Stimulated activated CD8-positive, alpha-beta memory T cell treated with anti-CD3 and anti-CD28 coated beads, Interleukin-7, amount 100 ng/mL, for 4 hours (primary cell): ENCODE measurements at places on chromosomes 5 and 9.

DNA sequence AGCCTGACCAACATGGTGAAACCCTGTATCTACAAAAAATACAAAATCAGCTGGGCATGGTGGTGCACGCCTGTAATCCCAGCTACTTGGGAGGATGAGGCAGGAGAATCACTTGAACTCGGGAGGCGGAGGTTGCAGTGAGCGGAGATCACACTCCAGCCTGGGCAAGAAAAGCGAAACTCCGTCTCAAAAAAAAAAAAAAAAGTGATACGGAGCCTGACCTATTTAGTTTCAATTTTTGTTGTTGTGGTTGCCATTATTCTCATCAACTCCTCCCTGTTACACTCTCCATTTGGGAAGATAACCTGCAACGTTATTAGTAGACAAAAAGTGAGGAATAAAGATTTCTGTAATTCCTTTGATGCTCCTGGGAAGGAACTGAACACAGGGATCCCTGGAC lies 1.3 kb downstream of the STOM start:
- DNase-seq = no peak

GRCh38 chr9:71719562-71719961 lies 48.8 kb downstream of the CEMIP2 start:
- DNase-seq = no peak

- DNase-seq = no peak
These were observed 26.2 kb downstream of the LHX3 start for GRCh38 chr9:136178773-136179075.

- no peak for DNase-seq
These were observed 114.2 kb upstream of the ADAMTS16 start for GRCh38 chr5:5025774-5026408.

DNA sequence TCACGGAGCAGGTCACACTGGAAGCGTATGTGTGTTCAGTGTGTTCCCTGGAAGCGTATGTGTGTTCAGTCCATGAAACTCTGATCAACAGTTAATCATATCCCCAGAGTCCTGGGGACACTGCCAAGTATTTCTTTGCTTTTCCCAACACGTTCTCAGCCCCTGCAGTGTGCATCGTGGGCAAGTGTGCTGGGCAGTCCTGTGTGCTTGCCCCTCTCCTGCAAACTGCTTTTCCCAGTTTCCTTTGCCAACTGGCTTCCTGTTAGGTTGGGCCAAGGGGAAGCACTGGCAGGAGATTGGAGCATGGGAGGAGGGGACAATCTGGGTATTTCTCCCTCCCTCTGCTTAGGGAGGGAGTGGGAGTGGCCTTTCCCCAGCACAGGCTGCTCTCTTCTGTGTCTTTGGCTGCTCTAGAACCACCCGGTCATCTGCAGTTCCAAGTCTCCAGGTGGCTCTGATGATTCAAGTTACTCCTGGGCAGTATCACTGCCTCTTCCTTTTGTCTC lies 36.8 kb upstream of the NEK6 start:
- no peak for DNase-seq

DNA sequence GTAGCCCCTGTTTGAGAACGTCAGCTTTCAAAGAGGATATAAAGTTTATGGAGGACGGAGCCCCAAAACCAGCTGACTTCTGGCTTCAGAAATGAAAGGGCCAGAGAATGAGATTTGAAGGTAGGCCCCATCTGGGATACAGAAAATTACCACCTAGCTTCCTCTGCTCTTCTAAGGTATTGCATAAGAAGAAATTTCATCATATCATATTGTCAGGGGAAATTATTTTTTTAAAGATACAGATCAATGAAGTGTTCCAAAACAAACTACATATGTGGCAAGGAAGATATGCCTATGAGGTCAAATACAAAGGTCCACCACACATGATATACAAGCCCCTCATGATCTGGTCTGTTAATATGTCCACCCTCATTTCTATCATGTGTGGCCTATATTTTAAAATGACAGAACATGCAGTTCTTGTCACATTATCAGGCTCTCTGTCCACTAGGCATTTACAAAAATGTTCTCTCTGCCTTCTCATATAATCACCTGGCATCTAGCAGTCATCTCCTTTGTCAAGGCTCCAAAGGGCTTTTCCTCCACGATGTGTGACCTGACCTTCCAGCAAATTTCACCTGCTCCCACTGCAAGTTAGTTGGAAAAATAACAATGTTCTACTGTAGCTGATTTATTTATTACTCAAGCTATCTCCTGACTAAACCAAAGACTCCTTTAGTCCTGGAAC lies 83.1 kb downstream of the DPYSL3 start:
- no peak for DNase-seq

- no peak for DNase-seq
These were observed 132.4 kb downstream of the HACD4 start for GRCh38 chr9:20898885-20899554.

DNA sequence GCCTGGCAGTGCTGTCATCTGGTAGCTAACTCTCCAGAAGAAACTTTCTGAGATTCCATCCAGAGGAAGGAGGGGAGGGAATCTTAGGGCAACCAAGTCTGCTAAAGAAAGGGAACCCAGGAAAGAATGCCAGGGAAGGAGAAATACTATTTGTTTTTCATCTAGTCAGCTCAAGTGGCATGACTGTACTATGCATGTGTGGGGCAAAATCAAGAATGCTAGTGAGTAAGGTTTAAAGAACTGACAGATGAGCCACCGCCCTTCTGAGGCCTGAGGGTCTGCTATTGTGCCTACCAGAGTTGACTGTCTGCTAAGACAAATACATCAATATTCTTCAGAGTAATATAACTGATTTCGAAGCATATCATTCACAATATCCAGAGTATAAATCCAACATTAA lies 204.2 kb downstream of the SLC12A2 start:
- no peak for DNase-seq

DNA sequence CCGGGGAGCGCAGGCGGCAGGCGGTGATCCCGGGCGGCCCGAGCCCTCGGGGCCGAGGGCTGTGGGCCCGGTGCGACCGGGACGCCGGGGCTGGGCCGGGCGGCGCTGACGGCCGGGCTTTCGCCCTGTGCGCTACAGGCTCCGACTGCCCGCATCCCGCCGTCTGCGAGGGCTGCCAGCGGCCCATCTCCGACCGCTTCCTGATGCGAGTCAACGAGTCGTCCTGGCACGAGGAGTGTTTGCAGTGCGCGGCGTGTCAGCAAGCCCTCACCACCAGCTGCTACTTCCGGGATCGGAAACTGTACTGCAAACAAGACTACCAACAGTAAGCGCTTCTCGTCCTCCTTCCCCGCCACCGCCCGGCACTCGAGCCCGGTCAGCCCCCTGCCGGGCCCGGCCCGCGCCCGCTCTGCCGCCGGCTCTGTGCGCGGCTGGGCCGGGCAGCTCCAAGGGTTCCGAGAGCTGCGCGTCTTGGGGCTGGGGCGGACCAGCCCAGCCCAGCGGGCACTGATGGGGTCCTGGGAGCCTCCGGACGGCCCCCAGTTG lies 1.6 kb downstream of the LMX1B start:
- no peak for DNase-seq

GRCh38 chr9:138009016-138009802 lies 131.6 kb downstream of the CACNA1B start:
- no peak for DNase-seq

GRCh38 chr5:28249771-28250415 lies 1211.5 kb upstream of the CDH9 start:
- no peak for DNase-seq

DNA sequence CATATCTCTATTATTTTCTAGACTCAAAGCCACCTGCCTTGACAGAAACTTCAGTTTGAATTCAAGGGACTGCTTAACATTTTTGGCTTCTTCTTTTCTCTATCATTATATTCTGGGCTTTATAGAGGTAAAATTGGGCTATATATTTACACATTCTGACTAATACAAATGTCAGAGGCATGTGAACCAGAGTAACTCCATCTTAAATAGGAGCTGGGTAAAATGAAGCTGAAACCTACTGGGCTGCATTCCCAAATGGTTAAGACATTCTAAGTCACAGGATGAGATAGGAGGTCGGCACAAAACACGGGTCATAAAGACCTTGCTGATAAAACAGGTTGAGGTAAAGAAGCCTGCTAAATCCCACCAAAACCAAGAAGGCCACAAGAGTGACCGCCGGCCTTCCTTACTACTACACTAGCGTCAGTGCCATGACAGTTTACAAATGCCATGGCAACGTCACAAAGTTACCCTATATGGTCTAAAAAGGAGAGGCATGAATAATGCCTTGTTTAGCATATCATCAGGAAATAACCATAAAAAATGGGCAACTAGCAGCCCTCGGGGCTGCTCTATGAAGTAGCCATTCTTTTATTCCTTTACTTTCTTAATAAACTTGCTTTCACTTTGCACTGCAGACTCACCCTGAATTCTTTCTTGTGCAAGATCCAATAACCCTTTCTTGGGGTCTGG lies 44.8 kb upstream of the COX7C start:
- no peak for DNase-seq

GRCh38 chr5:128279345-128279744 lies 195.8 kb downstream of the SLC12A2 start:
- no peak for DNase-seq

DNA sequence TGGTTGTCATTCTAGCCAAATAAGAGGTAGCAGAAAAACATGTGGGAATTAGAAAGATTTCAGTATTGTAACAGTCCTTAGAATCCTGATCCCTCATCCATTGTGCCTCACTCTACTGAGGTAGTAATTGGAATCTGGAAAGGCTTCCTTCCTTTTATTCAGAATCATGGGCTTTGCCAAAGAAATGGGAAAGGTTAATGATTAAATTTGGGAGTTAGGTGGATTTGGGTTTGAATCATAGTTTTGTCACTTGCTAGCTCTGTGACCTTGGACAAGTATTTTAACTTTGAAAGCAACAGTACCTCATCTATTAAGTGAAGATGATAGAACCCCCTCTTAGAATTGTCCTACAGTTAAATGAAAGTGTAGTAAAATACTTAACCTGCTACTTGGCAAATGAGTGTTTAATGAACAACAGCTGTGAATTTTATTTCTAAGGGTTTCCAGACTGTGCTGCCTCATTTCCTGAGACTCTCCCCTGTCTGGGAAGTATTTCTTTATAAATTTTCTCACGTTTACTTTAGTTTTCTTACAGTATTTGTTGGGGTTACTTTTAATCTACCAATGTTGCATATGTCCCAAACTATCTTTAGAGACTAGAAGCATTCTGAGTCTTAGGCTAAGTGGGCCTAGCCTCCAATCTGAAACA lies 11.7 kb downstream of the SPDL1 start:
- no peak for DNase-seq

GRCh38 chr9:117242082-117242481 lies 172.8 kb downstream of the ASTN2 start:
- no peak for DNase-seq

- no peak for DNase-seq
These were observed 7.8 kb downstream of the IER5L start for GRCh38 chr9:129170229-129170628.

GRCh38 chr5:74389531-74390305 lies 250.8 kb downstream of the ENC1 start:
- no peak for DNase-seq

GRCh38 chr9:76902395-76902794 lies 3.5 kb downstream of the PRUNE2 start:
- DNase-seq = no peak
